IPS-NIHi11 (cell line): ENCODE measurements at places on chromosomes 2 and 18.

DNA sequence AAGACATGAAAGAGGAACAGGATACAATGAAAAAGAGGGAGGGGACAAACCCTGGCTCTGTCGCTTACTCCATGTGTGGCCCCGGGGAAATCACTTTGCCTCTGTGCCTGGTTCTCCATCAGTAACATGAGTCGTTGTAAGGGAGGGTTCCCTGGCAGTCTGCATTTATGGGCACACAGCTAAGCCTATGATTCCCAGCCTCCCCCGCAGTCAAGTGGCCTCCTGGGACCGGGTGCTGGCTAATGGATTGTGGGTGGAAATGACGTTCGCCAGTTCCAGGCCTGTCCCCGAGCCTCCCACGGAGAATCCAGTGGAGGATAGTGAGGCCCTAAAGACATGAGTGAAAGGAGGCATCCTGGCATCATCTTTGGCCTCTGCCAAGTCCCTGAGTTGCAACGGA, 42.7 kb downstream of the SFXN5 start:
- DNase-seq: no peak

DNA sequence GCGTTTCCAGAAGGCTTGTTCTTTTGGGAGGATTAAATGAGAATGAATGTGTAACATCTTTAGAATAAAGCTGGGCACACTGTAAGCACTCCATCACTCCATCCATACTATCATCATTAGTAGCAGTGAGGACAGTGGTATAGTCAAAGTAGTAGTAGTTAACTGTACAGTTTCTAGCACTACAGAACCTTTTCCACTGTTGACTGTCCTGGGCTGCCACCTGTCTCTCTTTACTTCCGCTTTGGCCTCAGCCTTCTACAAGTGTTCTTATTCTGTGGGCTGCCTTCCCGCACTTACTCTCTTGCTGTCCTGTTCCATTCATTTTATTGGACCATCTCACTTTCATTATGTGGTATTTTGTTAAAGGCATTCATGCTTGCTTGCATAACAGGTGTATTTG, 3.3 kb downstream of the SLC9A2 start:
- DNase-seq: no peak

DNA sequence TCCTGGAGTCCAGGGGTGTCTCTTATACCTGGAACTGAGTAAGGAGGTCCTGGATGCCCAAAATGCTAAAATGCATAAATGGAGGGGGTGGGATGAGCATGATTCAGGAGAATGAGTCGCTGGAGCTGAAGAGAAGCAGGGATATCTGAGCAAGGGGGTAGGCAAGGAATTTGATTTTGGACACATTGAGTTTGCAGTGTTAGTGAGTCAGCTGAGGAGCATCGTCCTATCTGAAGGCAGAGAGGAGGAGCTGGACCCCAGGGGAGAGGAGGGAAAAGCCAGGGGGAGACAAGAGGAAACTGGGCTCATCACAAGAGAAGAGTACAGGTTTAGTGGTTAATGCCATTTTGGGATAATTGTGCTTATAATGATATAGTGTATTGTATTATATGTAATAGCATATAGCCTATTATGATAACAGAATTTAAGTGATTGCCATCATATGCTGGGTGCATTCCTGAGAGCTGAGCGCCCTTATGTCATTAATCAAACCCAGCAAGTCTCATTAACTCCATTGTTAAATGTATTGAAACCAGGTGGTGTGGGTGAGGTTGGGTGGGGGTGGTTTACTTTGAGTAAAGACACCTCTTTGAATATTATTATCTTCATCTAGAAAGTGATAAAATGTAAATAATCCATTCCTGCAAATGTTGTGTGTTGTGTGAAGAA, 12.4 kb downstream of the EHD3 start:
- DNase-seq: no peak

DNA sequence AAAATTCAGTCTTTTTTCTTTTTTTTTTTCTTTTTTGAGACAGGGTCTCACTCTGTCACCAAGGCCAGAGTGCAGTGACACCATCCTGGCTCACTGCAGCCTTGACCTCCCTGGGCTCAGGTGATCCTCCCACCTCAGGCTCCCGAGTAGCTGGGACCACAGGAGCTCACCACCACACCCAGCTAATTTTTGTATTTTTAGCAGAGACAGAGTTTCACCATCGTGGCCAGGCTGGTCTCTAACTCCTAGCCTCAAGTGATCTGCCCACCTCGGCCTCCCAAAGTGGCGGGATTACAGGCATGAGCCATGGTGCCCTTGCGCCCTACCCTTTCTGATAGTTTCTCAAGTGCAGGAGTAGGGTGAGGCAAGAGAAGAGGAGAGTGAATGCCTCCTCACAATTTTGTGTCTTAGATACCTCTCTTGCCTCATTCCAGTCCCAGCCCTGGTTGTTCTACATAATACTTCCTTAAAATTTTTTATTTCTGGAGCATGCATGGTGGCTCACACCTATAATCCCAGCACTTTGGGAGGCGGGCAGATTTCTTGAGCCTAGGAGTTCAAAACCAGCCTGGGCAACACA, 68.2 kb upstream of the CAB39 start:
- DNase-seq: no peak

GRCh38 chr18:22197668-22198067, 28.3 kb downstream of the GATA6 start:
- no peak for DNase-seq

DNA sequence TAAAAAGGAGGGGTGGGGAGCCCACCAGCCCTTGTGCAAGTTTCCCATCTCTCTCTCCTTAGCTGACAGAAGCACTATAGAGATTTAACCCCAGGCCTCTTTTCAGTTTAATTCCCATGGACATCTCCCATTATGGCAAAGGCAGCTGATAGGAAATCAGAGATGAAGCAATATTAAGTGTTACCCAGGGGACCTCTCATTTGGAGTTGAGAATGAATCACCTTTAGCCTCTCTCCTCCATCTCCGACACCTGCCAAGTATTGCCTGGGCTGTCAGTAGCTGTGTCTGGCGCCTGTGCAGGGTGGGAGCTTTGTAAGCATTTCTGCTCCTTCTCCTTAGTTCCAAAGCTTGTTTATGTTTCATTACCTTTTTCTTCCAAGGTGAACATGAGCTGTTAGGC, 109.0 kb downstream of the AQP4 start:
- DNase-seq: no peak

GRCh38 chr2:207514451-207514850, 15.3 kb upstream of the CREB1 start:
- no peak for DNase-seq

DNA sequence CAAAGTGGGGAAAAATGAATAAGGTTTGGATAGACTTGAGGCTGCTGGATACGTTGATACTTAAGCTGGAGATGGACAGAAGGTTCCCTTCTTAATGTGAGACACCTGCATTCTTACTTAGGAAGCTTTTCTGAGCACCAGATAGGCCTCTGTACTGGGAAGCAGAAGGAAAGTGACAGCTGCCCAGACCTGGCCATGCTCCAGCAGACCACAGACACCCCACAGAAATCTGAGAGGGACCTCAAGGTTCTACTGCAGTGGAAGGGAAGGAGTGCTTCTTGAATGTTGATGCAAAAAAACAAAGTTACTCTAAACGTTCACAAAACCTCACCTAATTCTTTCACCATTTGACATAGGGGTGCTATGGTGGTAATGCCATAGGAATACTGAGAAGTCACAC, 642.1 kb upstream of the ID2 start:
- DNase-seq: no peak

DNA sequence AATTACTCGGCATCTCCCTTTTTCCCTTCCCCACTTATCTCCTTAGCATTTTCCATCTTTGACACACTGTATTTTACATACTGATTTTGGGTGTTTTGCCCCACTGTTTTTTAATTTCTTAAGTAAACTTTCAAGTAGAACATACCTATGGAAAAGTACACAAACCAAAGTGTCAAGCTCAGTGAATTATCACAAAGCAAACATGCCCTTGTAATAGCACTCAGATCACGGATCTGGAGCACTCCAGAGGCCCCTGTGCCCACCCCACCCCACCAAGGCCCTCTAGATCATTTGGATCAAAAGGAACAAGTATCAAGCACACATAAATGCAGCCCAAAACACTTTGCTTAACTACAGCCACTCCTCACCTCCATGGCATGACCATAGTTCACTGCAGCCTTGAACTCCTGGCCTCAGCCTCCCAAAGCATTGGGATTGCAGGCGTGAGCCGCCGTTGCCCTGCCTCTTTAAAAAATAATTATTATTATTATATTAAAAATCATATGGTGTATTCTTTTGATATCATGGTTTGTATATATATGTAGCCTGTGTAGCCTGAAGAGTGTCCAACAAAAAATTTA, 38.1 kb downstream of the FER1L5 start:
- no peak for DNase-seq

DNA sequence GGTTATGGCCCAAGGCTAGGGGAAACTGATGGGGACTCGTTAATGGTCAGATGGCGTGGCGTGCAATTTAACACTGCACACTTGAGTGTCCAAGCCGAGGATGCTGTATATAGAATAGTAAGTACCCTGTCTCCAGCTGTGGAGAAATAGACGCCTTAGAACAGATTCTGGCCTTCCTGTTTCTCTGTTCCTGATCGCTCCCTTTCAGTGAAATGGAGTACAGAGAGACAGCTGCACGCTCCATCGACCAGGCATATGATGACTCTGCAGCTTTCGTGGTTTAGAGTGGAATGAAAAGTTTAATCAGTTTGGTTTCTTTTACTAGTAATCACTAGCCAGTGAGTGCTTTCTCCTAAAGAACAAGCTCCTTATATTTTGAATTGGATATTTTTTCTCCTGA, 213.4 kb downstream of the NEDD4L start:
- DNase-seq: no peak

GRCh38 chr2:69644506-69644979, 1.0 kb upstream of the AAK1 start:
- DNase-seq: no peak

DNA sequence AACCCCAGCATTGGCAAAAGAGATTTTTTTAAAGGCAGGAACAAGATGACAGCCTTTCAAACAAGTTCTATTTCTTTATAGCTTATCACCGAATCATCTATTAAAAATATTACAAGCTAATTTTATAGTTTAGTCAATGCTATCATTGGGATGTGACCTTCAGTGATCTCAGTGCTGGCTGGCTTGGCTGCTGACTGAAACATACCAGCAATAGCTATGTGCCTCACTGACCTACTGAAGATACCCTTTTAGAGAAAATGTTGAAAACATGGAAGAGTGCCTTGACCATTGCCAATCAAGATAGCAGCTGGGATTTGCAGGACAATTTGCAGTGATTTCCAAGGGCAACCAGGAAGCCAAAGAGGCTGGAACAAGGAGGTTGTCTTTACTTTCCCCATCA, 44.0 kb downstream of the CSRNP3 start:
- no peak for DNase-seq

GRCh38 chr2:67085146-67085545, 312.0 kb upstream of the ETAA1 start:
- no peak for DNase-seq

DNA sequence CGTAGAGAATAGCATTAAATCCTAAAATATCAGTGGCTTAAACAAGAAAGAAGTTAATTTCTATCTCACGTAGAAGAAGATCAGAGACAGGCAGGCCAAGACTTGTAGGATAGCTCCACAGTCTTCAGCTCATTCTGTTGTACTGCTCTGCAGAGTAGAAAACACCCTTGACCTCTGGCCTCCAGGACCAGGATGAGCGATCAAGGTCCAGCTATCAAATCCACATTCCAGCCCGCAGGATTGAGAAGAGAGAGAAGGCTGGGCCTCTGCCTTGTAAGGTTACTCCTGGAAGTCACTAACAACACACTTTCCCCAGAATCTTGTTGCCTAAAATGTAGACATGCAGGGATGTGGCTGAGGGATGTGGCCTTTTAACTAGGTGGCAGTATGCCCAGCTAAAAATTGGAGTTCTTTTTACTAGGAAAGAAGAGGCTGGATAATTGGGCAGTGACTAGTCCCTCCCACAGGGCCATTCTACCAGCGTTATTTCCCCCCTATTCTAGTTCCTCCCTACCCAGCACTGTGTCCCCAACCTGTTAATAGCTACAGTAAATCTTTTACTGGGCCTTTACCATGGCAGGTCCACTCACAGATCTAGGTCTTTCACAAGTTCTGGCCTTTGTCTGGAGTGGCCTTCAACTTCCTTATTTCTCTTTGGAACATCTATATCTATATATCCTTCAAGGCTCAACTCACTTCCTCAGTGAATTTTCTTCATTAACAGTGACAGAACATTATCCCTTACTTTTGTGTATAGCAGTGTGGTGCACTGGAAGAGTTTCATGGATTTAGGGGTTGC, 165.0 kb downstream of the DIS3L2 start:
- no peak for DNase-seq

- peak; percentile 2 for DNase-seq
These were observed 28.7 kb downstream of the MTERF4 start for GRCh38 chr2:241073166-241074064.

- DNase-seq: no peak
These were observed 91.9 kb upstream of the FOSL2 start for GRCh38 chr2:28300485-28301341.

GRCh38 chr2:131366643-131367042, 2.7 kb upstream of the RAB6D start:
- no peak for DNase-seq

- no peak for DNase-seq
These were observed 952 bp downstream of the MGAT5 start for GRCh38 chr2:134254824-134255223.

DNA sequence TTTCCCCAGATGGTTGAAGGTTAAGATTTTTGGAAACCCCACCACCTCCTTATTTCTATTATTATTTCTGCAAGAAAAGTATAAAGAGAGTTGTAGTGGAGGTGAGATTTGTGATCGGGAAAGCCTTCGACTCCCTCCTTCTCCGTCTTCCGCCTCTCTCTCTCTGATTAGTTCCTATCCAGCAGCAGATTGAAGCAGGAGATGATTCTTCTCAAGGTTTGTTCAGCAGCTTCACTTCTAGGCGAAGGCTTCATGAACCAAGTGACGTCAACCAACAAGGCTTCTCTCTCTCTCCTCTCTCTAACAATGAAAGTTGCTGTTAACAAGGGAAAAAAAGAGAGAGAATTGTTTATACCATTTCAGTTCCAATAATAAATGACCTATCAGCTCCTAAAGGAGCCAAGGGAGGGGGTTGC, at the start of gene BAZ2B:
Gene BAZ2B (minus strand): TSS at position 263 of the 416 bp plus-strand sequence. CDS start 137,829 bp downstream, outside the sequence.
- DNase-seq: peak; percentile 26

GRCh38 chr2:236250909-236251579, 13.2 kb downstream of the ASB18 start:
- no peak for DNase-seq

DNA sequence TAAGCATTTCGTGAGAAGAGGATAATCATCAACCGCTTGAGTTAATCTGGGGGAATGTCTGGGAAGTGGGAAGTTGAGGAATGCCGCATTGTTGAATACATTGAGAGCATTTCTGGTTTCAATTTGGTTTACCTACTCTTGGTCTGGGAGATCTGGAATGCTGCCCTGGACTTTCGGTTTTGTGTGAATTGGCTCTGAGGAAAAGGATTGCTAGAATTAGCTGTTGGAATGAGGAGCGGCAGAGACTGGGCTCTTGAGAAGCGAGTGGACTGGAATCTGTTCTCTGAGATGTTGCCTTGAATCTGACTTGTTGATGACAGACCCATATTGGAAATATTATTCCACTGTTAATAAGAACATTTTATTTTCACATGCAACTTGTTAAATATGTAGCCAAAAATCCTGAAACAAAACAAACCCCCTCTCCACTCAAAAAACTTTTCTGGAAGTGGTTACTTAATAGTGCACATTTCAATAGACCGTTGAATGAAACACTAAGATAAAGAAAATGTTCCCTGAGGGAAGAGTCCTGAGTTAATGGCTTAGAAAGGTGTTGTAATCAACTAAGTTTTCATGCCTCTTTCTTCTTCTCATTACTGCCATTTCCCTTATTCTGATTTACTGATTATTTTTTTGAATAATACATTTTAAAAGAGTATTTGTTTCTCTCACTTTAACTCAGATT, 50.8 kb downstream of the PTPRM start:
- DNase-seq: no peak

- no peak for DNase-seq
These were observed 25.2 kb downstream of the RHOB start for GRCh38 chr2:20471902-20472559.
